Sciatic nerve (tissue), 2 donors: ENCODE measurements at places on chromosomes 4 and X.

GRCh38 chrX:153342762-153343558 is 9.0 kb downstream of the ZNF275 start:
- no peak for DNase-seq

DNA sequence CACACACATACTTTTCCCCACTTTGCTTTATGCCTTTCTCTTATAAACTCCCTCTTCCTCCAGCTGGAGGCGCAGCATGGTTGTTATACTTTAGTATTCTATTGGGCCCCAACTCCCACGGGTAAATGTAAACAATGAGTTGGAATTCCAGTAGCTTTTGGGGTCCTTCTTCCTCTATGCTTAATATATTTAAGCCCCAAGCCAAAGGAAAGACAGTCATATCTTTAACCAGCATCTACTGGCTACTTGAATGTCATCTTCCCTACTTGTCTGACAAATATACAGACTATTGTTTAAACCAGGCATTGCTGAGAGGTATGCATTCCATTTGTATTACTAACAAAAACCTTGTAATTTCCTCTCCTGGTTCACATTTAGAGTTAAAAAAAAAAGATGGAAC is 72.9 kb downstream of the WDR19 start:
- no peak for DNase-seq

GRCh38 chr4:17058536-17058915 is 160.1 kb upstream of the LDB2 start:
- no peak for DNase-seq

DNA sequence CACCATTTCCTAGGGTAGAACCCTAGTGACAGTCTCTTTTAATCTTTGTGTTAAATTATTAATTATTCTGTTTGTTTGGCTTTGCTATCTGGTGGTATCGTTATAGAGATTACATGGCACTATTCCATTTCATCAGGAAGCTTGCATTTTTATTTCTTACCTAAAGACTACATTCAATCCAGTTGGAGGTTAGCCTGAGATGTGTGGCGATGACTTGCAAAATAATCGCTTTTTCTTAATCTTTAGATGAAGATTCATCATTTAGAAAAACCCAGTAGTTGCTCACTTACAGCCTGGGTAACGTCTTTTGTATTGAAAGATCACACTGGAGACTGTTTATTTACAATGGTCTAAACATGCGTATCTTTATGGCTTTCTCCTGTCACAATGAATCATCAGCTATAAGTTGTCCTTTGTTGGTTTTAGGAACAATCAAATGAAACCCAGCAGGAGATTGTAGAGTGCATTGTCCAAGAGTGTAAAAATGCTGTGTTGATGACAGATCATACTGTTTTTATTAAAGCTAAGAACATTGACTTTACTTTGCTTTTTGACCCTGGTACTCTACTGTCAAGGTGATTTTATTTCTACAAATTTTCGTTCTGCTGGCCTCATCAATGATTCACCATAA is 281.7 kb upstream of the PITX2 start:
- DNase-seq: no peak

GRCh38 chrX:25016361-25016671 is 551 bp upstream of the ARX start:
- no peak for DNase-seq
